ENCODE measurements at places on chromosomes 4 and X.

DNA sequence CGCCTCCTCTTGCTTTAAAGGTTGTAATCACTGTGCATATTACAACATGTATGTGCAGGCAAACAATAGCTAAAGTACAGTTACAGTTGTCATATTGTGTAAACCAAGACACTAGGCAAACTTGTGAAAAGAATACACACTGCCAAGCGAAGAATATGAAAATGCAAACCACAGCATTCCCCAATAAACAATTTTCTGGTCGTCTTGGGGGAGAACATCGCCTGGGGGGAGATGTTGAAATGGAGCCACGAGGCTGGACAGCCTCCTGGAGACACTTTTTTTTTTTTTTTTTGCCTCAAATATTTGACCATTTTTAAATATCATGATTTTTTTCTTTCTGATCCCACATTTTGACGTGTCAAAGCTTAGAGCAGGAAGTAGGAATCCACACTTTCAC is 51.7 kb upstream of the PDLIM3 start:
- no peak for DNase-seq

DNA sequence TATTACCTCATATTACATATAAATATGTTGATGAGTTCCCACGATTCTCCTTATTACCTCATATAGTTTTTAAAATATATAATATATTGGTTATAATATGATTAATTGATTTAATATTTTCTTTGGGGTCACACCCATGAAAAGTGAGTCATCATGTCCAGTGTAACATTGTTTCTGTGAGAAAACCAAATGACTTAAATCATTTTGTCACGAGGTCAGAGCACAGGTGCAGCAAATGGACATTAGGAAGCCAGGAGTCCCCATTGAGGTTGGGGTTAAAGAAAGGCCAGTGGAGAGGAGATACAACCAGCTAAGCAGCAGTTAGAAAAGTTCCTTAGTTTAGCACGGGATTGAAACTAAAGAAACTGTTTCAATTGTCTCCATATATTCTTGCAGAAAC is 133.9 kb upstream of the RAPGEF2 start:
- DNase-seq = no peak

- DNase-seq = no peak
These were observed 18.7 kb downstream of the TCEAL8 start for GRCh38 chrX:103236296-103236695.

GRCh38 chr4:42216664-42217063 is 64.2 kb upstream of the BEND4 start:
- no peak for DNase-seq

DNA sequence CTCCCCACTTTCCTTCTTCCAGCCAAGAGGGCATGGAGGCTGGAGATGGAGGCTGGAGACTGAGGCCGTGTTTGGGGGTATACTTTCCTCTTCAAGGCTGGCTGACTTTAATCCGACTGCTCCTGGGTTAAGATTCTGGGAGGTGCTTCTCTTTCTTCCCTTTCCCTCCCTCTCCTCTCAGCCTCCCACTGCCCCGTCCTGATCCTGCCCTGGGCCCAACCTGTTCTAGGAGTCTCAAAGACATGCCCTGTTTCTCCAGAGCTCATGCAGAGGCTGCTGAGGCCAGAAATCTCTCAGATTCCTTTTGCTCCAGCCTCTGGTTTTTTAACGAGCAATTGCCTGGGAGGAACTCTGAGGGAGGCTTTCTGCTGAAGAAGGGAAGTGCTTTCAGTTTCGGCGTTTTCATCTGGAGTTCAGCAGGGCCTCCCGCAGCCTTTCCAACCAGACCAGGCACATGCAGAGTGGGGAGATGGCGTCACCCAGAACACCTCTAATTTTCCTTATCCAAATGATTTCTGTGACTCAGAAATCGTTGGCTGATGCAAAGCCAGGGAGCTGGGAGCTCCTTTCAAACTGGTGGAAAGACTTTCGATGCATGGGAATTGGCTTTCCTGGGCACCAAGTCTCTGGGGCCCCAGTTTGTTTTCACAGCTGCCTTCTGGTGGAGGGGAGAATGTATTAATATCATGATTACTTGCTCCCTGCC is 34.5 kb upstream of the FAM9C start:
- DNase-seq = peak; percentile 72
